ENCODE measurements at places on chromosomes 6 and 20.

- no peak for DNase-seq
These were observed 29.1 kb upstream of the ECI2 start for GRCh38 chr6:4164456-4164855.

GRCh38 chr20:6705106-6705766, 62.2 kb upstream of the BMP2 start:
- DNase-seq = no peak

DNA sequence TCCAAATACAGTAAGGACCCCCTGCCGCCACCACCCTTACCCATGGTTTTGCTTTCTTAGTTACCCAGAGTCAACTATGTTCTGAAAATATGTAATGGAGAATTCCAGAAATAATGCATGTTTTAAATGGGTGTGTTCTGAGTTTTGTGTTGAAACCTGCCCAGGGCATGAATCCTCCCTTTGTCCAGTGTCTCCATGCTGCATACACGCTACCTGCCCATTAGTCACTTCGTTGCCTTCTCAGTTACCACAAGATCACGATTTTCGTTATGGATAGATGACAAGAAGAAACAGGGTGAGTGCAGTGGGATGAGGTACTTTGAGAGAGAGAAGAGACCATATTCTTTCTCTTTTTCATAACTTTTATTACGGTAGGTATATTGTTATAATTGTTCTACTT, 10.6 kb downstream of the FARS2 start:
- no peak for DNase-seq

GRCh38 chr6:123888771-123889513, 85.3 kb downstream of the NKAIN2 start:
- DNase-seq = no peak

DNA sequence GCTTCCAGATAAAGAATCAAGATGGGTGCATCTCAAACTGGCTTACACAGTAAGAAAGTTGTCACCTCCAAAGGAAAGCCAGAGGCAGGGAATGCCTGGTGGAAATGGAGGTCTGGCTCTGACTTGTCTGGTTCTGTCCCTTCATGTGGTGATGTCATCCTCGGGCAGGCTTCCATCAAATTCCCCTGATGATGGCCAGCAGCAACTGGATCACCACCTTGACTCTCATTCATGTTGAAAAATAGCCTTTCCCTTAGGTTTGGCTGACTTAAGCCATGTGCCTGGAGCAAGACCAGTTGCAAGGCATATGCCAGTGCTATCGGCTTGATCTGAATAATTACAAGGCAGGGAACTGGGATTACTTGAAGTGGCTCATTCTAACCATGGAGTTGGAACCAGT, 28.8 kb downstream of the IMPG1 start:
- no peak for DNase-seq

DNA sequence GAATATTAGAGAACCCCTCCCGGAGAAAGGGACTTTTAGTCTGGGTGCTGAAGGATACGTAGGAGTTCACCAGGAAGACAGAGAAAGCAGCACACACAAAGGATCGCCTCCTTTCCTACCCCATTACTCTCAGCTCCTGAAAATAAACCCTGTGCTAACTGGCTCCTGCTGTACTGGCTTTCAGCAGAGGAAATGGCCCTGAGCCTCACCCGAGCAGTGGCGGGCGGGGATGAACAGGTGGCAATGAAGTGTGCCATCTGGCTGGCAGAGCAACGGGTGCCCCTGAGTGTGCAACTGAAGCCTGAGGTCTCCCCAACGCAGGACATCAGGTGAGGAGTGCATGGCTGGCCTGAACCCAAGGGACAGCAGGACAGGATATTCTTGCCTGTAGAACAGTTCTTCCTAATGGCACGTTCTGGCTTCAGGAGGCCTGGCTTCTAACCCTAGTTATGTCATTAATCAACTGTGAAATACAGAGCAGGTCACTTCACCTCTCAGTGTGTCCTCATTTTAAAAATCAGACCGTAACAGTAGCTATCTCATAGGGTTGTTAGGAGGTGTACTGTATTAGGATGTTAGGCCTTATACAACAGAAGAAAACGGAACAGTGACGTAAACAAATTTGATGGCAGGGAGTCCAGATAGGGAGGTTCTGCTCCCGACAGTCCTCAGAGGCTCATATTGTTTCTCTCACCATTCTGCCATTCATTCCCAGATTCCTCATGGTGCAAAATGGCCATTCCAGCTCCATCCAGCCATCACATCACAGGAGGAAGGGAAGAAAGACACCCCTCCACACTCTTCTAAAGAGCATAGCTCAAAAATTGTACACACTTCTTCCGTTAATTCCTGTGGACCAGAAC, 1.8 kb downstream of the RBCK1 start:
- DNase-seq = no peak

DNA sequence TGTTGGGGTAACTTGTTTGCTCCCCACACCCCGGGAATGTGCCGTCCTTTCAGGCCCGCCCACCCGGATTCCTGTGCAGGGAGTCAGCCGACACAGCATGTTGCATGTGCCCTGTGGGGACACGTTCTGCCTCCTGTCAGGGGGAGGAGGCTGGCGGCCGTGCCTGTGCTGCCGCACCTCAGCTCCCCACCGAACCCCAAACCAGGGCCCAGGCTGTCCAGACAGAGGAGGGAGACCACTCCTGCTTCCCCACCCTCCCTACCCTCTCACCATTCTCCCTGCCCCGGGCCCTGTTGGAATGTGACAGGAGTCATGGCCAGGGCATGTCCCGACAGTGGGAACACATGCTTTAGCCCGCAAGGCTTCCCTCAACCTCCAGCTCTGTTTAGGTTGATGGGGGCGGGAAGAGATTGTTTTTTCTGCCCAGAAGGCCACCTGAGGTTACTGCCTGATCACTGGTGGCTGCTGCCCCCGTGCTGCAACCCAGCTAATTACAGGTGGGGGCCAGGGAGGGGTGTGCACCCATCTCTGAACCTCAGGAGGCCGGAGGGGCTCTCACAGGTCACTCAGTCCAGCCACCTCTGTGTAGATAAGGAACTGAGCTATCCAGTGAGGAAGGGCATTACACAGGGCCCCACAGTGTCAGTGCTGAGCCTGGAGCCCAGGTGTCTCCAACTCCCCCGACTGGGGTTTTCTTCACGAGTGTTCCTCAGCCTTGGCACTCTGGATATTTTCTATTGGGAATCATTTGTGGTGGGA, 13.6 kb downstream of the LRRC73 start:
- no peak for DNase-seq

GRCh38 chr20:48422242-48422960, 405.4 kb downstream of the PREX1 start:
- DNase-seq = no peak

GRCh38 chr6:105986998-105987397, 99.1 kb upstream of the PRDM1 start:
- no peak for DNase-seq

DNA sequence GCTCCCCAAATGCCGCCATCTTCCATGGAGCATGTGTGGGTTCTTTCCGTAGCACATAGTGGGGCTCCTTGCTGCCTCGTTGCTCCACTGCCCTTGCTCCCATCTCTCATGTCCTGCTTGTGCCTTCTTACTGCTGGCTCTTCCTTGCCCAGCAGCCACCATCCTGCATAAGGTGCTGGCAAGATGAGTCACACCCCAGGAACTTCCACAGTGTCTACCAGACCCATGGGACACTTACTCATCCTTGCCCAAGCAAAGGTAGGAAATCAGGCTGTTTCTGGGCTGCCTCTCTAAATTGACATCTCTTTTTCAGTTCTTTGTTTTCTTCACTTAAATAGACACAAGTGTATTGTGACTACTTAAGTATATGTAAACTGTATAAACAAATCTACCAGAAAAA, 39.4 kb upstream of the RGS17 start:
- DNase-seq = no peak

DNA sequence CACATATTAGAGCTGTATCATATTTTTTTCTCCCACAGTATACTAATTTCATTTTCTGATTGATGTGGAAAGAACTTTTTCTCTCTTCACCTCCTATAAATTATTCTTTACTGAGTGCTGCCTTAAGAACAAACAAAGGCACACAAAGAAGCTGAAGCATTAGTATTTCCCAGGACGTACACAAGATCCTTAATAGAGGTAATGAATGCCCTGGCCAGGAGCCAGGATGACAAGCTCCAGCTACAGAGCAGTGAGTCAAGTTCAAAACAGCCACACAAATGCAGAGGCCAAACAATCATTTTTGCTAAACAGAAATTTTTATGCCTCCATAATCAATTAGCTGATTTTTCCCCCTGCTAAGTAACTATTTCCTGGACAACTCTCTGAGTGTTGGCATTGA, 639.6 kb downstream of the EPHA7 start:
- no peak for DNase-seq

DNA sequence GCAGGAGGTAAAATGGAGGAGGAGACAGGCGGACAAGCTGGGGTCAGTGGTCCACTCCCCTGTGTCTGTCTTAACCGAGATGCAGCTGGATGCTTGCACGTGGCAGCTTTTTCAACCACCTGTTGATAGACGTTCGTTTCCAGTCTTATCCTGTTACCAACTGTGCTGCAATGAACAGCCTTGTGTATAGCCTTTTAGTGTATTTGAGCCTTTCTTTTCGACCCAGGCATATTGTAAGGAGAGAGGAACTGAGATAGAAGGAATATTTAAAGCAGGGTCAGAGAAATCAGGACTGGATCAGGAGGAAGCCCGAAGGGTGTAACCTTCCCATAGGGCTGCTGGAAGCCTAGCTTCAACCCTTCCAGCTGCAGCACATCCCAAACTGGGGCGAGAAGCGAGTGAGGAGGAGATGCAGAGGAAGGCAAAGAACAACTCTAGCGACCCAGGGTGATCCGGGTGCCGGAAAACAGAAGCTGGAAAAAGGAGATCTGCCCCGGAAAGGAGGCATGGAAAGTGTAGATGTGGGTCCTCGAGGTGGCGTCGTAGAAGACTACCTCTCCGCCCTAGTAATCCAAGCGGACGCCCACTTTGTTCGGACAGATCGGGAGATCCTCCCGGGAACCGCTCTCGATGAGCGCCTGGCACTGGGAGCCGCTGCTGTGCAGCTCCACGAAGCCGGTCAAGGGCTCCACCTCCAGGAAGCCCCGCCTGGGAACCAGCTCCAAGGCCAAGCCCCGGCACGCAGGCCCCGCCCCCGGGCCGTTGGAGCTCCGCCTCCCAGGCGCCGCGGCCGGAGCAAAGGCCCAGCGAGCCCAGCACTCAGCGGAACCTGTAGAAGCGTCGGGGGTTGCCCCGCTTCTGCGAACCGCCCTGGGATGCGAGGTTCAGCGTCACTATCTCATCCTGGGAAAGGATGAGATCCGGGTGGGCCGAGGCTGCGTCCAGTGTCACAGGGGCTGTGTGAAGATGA, 11.2 kb downstream of the TRIM31 start:
- peak; percentile 20 for DNase-seq

DNA sequence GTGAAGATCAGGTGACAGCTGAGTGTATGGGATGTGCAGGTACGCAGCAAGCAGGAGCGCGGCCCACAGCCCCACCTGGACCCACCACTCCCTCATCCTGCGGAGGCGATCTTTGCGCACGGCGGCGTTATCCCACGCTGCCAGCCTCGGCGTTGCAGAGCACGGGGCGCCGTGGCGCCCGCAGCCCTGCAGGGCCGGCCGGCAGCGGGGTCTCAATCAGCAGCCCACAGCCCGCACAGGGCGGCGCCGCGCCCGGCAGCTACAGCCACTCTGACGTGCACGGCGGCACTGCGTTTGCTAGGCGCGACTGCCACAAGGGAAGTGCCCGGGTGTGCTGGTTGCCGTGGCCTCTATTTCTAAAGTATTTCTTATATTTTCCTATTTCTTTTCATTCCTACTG, 46.9 kb downstream of the LAMA2 start:
- no peak for DNase-seq
